ENCODE measurements at places on chromosomes 13 and 19.
A peak's percentile ranks its signal among the peaks of the same experiment; 100 is the strongest.

DNA sequence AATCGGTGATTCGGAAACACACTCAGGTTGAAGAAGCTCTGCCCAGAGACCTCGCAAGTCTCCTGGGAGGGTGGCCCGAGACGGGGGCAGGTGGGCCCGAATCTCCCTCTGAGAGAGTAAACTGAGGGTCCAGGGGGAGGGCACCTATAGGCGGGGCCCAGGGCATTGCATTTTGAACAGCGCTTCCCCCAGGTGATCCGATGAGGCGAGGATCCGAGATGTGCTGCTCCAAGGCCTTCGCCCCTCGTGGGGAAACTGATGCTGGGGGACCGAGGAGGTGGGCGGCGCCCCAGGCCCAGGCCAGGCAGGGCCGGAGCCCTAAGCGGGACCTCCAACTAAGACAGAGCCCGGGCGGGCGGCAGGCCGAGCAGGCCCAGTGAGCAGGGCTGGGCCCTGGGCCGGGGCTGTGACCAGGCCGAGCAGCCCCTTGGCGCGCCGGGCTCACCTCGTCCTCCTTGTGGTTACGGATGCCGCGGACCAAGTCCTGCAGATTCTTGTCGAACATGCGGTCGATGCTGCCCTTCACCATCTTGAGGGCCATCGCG is 500 bp downstream of the AP3D1 start:
- DNase-seq: no peak

GRCh38 chr13:87093399-87093798 is 577.8 kb upstream of the SLITRK5 start:
- no peak for DNase-seq

DNA sequence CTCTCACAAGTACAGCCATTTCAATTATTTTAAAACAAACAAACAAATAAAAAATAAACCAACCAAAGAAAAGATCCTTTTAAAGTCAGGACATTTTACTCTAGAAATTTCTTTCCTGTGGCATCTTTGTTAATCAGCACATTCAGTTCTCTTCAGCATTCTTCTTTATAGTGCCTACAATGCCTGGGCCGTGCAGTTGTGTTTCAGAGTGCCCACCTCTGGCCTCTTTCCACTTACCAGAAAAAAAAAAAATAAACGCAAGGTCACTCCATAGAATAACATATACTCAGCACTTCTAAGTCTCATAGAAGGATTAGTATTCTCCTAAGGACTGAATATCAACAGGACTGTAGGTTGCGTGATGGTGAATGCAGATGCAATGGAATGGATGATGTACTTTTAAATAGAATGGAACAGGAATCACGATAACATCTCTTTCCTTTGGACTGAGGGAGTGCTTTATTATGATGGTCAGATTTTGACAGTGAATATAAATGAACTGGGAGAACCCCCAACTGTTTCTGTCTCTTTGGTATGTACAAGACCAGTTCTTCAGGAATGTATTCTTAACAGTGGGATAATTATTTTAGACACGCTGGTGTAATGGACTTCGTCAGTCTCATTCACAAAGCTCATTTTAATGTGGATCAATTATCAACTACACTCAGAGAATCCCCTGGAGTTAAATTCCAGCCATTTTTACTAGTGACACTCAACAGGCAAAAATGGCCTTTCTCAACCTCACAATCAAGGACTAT is 125.0 kb upstream of the NBEA start:
- DNase-seq: peak; percentile 64

DNA sequence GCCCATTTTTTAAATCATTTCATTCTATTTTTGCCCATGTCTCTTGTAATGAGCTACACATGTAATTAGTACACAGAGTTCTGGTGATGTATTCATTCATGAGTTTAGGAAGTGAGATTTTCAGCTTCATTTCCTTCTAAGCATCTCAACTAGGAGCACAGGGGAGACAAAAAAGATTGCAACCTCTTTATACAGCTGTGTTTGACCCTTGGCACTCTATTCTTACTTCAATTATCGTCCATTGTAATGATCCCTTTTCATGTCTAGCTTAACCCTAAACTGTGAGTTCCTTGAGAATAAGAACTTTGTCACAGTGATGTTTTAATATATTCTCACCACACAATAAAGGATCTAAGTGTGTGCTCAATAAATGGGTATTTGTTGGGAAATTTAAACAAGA is 67.1 kb downstream of the GPC6 start:
- no peak for DNase-seq

GRCh38 chr13:24858953-24859352 is 95.0 kb downstream of the RNF17 start:
- DNase-seq: no peak

GRCh38 chr19:13872695-13873389 is 4.1 kb upstream of the NANOS3 start:
- DNase-seq: peak; percentile 35

- no peak for DNase-seq
These were observed 321.8 kb downstream of the RFC3 start for GRCh38 chr13:34139660-34140227.

DNA sequence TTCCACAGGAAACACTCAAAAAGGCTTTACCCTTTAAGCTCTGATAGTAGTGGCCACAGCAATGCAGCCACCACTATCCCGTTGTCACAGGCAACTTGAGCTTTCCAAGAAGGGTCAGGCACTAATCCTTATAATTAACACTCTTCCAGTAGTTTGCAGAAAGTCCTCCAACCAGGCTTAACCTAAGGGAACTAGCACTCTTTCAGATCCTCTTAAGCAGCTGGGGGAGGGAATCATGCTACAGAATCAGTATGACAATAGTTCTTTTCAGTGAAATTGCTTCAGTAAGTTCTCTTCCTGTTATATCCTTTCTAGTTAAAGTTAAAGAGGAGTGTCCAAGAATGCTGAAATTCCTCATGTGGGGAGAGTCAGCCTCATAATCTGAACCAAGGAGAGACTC is 82.2 kb downstream of the TNFSF11 start:
- DNase-seq: no peak

GRCh38 chr19:15428956-15429824 is 10.4 kb upstream of the AKAP8L start:
- no peak for DNase-seq

DNA sequence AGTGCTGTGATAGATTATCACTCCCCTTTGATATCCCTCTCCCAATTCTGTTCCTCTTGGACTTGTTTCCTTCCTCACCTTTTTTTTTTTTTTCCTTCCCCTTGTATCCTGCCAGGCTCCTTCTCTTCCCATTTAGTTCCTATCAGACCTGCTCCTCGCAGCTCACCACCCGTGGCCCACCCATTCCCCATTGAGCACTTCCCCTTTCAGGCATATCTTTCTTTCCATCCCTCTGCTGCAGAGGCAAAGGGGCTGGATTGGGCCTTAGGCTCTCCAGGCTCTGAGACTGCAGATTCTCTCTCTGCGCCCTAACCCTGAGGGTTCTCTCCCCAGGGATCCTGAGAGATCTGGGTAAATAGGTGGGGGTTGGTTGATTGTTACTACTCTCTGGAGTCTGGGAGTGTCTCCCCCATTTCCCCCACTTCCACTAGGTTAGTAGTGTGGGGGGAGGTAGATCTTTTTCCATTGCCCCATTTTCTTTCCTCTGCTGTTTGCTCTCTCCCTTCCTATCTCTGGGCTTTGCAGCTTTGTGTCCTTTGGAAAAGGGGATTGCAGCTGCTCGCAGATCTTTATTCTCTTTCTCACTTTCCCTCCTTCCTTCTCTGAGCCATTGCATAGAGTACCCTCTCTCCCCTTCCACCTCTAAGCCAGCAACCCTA is 2.3 kb downstream of the ARHGAP35 start:
- no peak for DNase-seq

DNA sequence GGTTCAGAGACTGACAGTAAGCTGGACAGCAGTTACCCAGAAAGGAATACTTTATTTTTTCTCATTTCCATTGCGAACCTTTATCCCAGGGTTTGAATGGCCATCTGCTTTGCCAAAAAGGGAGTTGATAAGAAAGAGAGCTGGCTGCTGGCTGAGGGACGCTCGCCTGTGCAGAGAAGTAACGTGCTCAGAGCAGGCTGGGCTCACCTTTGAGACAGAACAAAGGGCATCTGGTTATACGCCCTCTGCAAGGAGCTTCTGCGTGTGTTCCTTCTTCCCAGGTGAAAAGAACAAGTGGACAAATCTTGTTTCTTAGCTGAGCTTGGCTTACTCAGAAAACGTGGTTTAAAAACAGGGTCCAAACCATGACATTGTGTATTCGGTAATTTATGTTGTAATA is 47.4 kb downstream of the EFNB2 start:
- no peak for DNase-seq

DNA sequence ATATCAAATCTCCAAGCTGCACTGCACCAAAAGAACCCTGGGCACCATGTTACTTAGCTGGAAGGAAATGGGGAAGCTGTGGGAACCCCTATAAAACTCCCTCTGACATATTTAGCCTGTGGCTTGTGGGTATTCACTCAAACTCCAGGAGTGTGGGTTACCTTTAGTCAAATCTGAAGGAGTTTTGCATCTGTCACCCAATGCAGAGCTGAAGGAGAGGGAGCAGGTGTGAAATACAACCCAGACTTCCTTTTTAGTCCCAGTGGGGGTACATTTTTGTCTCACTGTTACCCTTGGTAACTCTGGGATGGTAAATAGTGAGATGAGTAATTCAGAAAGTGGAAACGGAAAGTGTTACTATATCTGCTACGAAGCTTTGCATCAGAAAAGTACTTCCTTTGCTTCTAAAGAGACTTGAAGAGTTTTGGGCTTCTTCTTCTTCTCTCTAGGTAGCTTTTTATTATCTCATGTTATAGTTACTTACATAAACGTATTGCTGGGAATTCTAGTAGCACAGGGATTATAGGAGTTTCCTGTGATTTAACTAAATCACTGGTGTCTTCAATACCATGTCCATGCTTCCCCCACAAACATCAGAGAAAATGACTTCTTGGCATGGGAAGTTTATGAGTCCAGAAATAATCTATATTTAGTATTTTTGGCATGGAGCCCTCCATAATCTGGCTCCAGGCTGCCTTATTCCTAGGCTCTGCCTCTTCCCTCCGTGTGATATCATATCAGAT is 105.9 kb downstream of the AKAP11 start:
- peak; percentile 26 for DNase-seq

GRCh38 chr13:98141509-98142379 is 1.1 kb upstream of the FARP1 start:
- no peak for DNase-seq

DNA sequence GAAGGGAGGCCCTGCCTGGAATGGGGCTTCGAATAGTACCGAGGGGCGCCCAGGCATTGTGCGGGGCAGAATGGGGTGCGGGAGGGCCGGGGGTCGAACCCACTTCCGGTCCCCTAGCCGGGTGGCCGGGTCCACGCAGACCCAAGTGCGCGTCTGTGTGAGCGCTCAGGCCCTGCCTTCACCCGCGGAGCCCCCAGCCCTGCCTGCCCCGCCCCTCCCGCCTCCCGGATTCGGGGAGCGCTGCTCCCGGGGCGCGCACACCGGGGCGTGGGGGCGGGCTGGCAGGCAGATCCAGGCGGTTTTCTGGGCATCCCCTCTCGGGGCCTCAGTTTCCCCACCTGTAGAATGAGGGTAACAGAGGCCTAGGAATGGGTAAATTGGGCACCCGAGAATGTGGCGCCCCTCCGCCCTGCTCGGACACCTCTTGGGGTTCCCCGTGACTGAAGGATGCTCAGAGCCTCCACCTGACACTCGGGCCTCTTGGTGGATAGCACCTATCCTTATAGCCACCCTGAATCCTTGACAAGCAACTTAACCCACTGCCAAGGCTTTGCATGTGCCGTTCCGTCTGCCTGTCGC is 682 bp downstream of the PIK3R2 start:
- DNase-seq: no peak

DNA sequence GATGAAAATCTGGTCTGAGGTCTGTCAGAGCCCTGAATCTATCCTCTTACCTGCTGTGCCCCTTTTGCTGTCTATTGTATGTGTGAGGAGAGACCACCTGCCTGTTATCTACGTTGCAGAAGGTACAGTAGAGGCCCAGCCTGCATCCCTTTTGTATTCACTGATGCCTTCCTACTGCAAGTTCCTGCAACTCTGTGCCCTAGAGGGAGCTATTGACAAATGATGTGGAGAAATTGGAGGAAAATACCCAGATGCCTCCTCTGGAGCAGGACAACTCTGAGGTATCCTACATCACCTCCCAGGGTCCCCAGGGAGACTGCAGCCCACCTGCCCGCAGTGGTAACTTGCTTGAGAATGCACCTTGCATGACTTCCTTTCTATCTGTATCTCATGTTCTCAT is 33.7 kb downstream of the SIAH3 start:
- DNase-seq: no peak
